Lower leg skin (tissue), 4 donors: ENCODE measurements at places on chromosomes 6 and 20.

DNA sequence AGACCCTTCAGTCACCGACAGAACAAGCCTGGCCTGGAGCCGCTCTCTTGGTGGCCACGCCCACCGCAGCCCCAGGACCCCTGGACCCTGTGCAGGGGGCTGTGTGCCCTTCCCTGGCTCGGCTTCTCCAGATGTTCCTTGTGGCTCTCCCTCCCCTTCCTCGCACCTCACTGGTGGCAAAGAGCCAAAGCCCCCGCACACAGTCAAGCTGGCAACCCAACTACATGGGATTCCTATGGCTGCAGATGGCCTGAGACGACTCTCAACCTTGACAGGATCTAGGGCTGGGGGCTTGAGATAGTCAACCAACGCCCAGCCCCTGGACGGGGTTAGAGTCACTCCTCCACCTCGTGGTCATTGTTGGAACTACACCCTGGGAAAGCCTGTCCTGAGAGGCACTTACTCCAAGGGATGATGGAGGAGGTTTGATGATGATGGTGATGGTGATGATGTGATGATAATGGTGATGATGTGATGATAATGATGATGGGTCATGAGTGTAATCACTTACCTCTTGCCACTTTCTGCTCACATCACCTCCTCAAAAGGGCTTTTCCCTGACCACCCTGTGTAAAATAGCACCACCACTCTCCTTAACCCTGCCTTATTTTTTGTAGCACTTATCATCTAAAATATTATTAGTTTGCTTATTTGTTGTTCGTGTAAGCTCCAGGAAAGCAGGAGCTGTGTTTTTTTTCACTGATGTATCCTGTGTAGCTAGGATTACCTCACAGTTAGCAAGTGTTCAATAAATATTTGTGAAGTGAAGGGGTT, 278.4 kb downstream of the LRFN2 start:
- peak; percentile 43 for DNase-seq

- DNase-seq, result no peak
These were observed 37.3 kb upstream of the AHI1 start for GRCh38 chr6:135534773-135535380.

DNA sequence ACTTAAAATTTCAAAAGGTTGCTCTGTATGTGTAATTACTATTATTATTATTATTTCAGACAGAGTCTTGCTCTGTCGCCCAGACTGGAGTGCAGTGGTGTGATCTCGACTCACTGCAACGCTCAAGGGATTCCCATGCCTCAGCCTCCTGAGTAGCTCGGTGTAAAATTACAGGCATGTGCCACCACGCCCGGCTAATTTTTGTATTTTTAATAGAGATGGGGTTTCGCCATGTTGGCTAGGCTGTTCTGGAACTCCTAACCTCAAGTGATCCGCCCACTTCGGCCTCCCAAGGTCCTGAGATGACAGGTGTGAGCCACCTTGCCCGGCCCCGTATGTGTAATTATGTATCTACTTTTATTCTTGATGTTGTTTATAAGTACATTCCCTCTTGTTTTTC, 65.3 kb upstream of the ZNF217 start:
- peak; percentile 80 for DNase-seq

- DNase-seq, result no peak
These were observed 340 bp upstream of the VARS2 start for GRCh38 chr6:30913721-30914075.

DNA sequence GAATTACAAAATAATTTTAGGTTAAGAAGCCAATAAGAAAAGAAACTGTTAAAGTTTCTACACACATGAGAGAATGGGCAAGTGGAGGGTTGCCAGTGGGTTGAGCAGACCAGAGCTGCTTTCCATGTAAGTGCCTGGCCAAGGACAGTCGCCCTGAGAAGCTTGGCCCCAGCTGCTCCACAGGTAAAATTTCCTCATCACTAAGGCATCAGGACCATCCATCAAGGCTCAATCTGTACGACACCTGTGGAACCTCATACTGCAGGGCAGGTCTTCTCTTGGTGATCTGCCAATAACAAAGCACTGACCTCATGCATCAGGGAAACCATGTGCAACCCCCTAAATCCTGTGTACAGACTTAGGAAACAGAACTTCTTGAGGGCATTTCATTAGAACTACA, 115.4 kb downstream of the INSM1 start:
- DNase-seq, result no peak

GRCh38 chr6:124512431-124512830, 449.8 kb upstream of the RNF217 start:
- no peak for DNase-seq

GRCh38 chr6:125267806-125268523, 33.8 kb downstream of the HDDC2 start:
- no peak for DNase-seq

DNA sequence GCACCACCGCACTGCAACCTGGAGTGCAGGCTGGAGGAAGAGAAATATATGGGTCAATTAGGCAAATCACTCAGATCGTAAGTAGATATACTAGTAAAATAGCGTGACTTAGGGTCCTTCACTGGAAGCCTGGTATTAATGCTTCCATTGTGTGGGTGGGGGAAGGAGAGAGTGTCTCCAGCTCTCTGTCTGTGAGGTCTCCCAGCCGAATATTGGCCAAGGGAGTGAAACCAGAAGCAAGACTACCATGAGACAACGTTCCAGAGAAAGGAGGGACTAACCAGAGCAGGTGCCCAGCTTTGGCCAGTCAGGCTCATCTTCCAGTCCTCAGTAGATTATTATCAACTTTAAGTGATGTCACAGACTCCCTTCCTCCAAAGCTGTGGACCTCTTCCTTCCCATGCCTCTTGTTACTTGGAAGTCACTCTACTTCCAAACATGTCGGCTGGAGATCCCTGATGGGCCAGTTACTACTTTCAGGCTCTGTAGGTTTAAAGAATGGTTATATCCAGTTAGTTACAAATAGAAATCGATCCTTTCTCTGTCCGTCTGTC, 28.8 kb downstream of the MTHFD1L start:
- peak; percentile 56 for DNase-seq

- DNase-seq, result no peak
These were observed 18.3 kb downstream of the RNF8 start for GRCh38 chr6:37372116-37372515.
